ENCODE measurements at places on chromosomes 2 and 18. TPM values are rescaled to one million over a fixed set of nuclear protein-coding genes. Genes with fewer than 3 reads are reported as not detected.

DNA sequence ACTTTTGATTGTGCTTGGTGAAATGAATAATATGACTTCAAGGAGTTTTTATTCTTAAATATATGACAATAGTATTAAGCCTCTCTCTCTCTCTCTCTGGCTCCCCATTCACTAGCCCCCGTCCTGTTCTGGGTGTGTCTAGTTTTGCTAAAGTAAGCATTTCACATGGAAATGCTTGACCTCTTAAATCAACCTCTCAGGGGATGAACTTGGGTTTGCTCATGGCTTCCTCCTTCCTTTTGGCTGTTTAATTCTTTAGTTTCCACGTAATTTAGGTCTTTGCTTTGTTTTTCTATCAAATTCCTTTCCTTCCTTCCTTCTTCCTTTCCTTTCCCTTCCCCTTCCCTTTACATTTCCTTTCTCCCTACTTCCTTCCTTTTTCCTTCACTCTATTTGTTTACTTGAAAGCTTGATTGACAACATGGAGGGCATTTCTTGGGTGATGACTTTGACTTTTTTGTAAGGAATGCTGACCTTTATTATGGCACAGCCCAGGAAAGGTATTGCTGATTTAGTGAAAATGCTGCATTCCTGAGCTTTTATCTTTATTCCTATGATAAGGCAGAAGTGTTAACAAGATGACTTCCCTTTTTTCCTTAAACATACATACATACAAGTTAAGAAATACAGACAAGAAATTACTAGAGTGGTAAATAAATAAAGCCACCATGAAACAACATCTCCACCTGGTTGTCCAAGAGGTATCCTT, 3.6 kb downstream of the DPP4 start:
- no peak for DNase-seq

The FEV gene
- not detected for total RNA-seq

- DNase-seq: no peak
Measured at GRCh38 chr2:210442457-210442856, 34.1 kb downstream of the LANCL1 start.

GRCh38 chr18:58562146-58562998, 66.5 kb downstream of the ALPK2 start:
- no peak for DNase-seq

DNA sequence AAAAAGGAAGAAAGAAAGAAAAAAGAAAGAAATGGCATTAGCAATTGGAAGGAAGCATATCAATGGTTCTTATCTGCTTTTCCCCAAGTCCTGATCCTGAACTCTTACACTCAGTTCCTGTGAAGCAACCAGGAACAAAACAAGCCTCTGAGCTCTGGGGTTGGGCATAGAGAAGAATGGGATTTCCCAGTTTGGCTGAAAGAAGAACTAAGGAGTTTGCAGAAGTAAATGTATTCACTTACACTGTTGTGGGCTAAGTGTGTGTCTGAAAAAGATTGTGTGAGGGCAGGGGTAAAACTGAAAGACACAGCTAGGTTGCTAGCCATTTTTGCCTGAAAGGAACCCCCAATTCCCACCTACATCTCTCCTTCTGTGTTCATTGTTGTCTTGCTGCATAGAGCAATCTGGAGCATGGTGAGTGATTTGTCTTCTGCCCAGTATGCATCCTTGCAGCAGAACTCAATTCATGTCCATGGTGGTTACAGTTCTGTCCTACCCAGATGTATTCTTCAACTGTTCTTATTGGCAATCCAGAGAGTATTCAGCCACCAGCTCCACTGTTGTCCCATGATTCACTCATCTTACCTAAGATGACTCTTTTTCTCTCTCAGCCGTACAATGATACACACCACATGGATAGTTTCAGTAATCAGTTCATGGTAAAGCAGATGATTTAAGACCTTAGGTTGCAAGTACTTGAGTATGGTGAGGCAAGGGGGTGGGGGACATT, 348.7 kb downstream of the ARHGAP15 start:
- DNase-seq: no peak

- DNase-seq: no peak
Measured at GRCh38 chr2:106944215-106944614, 58.2 kb upstream of the ST6GAL2 start.

DNA sequence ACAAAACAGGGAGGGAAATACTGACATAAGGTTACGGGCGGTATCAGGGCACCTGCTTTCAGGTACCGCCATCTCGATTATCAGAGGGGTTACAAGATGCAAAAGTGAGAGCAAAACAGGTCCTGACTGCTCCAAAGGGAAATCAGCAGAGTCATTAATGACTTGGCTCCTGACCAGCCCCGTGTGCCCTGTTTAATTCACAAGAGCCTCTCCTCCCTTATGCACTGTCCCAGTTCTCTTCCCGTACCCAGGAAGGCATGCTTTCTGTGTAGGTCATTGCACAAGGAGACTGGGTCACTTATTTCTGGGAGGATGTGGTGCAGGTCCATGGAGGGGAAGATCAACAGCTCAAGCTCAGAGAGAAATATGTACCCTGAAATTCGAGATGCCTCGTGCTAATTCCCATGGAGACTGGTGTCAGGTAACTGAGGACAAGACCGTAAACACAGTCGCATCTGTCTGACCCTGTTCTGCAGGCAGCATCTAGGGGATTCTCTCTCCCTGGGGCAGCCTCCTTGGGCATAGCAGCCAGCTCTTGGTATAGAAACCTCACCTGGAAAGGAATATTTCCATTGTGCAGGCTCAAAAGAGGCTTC, 79.9 kb downstream of the HNRNPLL start:
- peak; percentile 61 for DNase-seq

DNA sequence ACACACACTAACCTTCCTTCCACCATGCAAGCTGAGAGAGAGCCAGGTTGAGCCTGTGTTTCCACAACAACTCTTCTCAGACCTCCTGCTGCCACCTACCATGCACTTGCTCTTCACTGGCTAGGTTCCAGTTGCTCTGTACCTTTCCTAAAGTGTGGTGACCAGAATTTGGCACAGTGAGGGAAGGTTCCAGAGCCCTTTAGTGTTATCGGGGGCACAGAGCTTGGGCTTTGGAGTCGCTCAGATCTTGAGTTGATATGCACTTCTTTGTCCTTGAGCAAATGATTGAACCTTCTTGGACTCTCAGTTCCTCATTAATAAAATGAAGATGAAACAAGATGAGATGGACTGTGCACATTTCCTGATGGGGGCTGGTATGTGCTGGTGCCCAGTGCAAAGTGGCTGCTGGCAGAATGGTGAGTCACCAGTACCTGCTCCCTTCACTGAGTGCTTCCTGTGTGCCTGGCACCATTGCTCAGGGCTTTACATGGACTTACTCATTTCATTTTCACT, 47.1 kb downstream of the NEDD4L start:
- DNase-seq: no peak

- no peak for DNase-seq
Measured at GRCh38 chr2:55097082-55097460, 46.8 kb upstream of the RTN4 start.

The COLEC12 gene
- 4.0 TPM for total RNA-seq

The CFC1 gene
- total RNA-seq: not detected

- peak; percentile 28 for DNase-seq
Measured at GRCh38 chr2:20291846-20292408, 58.7 kb downstream of the PUM2 start.

GRCh38 chr2:60565472-60565871, 12.0 kb upstream of the BCL11A start:
- peak; percentile 69 for DNase-seq

DNA sequence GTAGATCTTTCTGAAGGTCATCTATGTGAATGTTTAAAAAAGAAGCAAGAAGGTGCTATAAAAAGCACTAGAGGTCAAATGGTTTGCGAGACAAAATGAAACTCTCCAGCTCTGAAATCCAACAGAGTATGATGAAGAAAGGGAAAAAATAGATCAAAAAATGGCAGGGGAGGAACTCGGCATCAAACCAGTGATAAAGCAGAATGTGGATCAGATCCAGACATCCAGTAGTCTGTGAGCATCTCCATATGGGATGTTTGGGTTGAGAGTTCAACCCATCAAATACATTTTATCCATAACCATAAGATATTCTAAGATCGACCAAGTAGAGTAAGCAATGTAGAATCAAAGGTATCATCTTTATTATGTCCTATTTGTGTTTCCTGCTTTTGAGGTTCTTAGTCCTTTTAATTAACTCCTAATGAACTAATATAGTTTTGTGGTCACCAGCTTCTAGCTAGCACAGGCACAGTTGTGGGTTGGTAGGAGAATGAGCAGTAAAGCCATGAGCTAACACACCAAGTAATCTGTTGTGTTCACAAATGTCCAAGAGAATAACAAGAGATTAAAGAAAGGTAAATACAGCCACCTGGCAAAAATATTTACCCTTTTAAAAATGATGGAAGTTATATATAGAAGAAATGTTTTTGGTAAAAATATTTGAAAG, 160.9 kb downstream of the NEDD4L start:
- DNase-seq: no peak

- DNase-seq: no peak
Measured at GRCh38 chr2:189337656-189338055, 103.6 kb upstream of the WDR75 start.

- no peak for DNase-seq
Measured at GRCh38 chr2:7593360-7593759, 676.1 kb downstream of the RNF144A start.

DNA sequence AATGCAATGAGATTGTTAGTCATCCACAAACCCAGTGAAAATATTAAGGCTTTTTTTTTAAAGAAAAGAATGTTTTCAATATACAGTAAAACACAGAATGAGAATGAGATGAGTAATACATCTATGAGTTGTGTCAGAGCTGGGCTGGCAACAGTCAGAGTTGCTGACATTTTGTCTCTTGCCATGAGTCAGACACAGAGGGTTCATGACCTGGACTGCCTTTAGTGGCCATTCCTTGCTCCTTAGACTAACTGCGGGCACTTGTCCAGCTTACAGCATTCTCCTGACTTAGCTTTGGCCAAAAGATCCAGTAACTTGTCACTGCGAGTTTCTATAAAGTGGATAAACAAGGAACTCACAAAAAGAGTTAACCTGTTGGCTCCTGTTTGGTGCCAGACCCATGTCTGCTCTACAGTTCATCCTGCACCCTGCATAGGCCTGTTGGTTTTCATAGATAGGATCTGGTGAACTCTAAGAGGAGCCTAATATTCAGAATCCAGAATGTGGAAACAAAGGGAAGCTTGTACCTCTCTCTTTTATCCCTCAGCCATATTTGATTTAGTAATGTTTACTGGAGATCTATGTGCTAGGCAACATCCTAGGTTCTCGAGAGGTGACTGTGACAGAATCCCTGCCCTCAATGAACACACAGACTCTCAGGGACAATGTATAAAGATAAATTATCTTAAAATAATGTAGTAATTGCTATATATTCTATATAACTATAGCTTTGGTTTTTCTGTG, 391.5 kb upstream of the VWC2L start:
- no peak for DNase-seq

GRCh38 chr2:175984846-175985245, 17.2 kb downstream of the LNPK start:
- no peak for DNase-seq

DNA sequence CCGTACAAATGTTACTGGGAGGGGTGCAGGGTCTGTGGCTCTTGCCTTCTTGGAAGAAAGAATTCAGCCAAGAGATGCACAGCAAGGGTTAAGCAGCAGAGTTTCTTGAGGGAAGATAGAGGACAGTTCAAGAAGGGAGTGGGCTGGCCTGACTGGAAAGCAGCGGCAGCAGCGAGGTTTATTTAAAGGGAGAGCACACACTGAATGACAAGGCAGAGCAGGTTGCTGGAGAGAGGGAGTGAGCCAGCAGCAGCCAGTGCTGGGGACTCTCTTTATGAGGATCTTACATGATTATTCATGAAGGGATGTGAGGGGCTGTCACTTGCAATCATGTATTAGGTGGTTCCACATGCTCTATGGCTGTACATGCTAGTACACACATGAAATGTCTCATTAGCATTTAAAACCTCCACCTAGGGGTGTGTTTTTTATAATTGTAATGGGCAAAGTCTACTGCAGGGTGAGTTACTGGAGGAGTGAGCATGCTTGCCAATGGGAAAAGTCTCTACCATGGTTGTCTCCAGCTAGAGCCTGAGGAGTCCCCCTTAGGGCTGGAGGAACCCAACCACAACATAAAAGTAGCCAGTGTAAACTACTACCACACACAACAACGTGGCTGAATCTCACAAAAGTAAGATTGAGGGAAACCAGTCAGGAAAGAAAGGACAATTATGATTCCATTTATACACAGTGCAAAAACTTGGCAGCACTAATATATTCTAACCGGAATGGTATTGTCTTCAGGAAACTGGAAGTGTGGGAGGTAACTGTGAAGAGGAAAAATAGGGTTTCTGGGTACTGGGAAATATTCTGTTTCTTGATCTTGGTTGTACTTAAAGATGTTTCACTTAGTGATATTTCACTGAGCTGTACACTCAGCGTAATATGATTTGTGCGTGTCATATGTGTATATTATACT, 87.6 kb upstream of the FAM110C start:
- peak; percentile 43 for DNase-seq

The CDH7 gene
- 2.0 TPM for total RNA-seq

The SIX2 gene
- total RNA-seq: 0.31 TPM

GRCh38 chr2:162840598-162841246, 2.2 kb upstream of the KCNH7 start:
- peak; percentile 94 for DNase-seq

- no peak for DNase-seq
Measured at GRCh38 chr2:111669928-111670695, 213.9 kb downstream of the ANAPC1 start.

DNA sequence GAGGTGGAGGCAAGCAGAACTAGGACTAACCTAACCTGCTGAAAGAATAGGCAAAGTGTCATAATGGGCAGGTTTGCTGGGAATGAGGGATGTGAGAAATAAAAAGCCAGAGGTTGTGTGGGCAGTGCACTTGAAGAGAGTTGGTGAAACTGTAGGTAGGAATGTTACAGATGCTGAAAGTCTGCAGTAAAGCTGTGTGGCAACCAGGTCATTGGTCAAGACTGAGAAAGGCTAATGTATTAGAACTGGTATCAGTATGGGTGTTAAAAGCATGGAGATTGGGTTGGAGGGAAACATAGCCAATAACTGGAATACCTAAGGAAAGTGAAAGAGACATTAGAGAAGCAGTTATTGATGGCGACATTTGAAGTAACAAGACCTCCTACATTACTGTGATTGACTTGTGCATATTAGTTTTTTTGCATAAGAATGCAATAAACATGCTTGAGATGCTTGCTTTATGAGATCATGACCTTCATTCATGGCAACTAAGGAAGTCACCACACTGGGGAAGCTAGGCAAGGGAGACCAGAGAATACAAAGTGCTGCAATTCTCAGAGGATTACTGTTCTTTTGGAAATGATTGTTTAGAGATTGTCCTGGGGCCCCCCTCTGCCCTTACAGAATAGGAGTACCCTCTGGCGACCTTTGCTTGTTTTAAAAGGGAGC, 11.8 kb downstream of the GULP1 start:
- DNase-seq: peak; percentile 92

GRCh38 chr18:64254399-64255093, 105.7 kb upstream of the LINC00305 start:
- DNase-seq: no peak

GRCh38 chr2:182664212-182664611, 51.8 kb upstream of the DNAJC10 start:
- DNase-seq: no peak

DNA sequence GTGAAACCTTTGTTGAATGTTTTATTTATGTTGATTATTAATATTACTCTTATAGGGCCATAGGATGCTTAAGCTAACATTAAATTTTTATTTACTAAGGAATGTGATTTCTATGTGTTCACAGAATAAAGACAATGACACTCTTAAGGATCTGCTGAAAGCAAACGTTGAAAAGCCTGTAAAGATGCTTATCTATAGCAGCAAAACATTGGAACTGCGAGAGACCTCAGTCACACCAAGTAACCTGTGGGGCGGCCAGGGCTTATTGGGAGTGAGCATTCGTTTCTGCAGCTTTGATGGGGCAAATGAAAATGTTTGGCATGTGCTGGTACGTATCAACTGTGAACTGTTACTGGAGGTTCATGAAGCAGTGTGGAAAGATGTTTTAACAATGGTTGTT, 20.4 kb downstream of the GORASP2 start:
- DNase-seq: no peak
